ENCODE measurements at places on chromosomes 7 and 10. TPM values are rescaled to one million over a fixed set of nuclear protein-coding genes. Genes with fewer than 3 reads are reported as not detected.

Gene ZNF365
- 0.21 TPM for total RNA-seq

DNA sequence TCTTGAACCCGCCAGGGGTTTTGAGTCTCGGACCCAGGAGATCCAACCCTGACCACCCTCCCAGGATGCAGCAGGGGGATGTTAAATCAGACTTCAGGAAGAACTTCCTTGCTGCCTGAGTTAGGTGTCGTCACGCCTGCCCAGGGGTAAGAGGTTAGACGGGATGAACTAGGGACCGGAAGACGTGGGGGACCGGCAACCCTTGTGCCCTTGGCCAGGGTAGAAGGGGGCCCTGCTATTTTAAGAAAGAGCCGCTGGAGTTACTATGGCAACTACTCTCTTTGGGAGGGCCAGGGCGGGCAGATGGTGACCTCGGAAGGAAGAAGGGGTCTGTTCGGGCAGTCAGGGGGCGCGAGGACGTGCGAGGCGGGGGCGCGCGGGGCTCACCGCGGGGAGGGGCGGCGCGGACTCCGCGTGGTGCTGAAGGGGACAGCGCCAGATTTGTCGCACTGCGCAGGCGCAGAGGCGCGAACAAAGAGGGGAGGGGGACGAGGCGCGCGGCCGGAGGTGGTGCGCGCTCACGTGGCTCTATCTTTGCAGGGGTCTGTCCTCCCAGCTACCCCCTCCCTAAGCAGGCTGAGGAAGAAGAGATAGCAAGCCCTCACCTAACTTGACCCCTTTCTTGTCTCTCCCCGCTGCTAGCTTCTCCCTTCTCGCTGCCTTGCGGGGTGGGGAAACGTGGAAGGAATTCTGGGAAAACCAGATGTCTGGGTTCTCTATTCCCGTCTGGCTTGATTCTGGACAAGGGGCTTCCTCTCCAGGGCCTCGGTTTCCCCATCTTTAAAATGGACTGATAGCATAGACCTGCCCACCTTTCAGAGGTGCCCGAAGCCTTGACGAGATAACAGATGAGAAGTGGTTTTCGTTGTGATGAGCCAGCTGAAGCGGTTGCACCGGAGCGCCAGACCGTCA, 940 bp upstream of the PSD start:
- no peak for DNase-seq

- DNase-seq = no peak
Measured at GRCh38 chr10:2282202-2282601, 544.9 kb upstream of the ADARB2 start.

GRCh38 chr7:108419961-108420908, 36.0 kb downstream of the NRCAM start:
- no peak for DNase-seq

GRCh38 chr7:91047636-91048035, 216.6 kb upstream of the FZD1 start:
- no peak for DNase-seq

DNA sequence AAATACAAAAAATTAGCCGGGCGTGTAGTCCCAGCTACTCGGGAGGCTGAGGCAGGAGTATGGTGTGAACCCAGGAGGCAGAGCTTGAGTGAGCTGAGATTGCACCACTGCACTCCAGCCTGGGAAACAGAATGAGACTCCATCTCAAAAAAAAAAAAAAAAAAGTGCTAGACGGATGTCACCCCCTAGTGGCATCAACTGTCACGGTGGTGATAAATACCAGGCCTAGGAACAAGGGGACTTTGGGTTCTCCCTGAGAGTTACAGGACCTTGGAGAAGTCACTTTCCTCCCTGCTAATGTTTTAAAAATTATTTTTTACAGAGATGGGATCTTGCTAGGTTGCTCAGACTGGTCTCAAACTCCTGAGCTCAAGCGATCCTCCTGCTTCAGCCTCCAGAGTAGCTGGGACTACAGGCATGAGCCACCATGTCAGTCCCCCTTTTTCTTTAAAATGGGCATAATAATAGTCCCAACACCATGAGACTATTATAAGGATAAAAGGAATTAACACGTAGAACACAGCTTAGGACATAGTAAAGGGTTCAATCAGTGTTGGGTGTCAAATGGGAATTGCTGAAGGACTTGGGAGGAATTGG, 2.6 kb upstream of the TMEM130 start:
- DNase-seq = no peak

Gene C10orf62
- total RNA-seq = not detected

Gene INHBA
- 2.9 TPM for total RNA-seq

Gene SFTPA2
- total RNA-seq = 0.94 TPM

Gene ZNF736
- total RNA-seq = 32.5 TPM

Gene KCNH2
- 17.7 TPM for total RNA-seq

Gene GHRHR
- not detected for total RNA-seq

DNA sequence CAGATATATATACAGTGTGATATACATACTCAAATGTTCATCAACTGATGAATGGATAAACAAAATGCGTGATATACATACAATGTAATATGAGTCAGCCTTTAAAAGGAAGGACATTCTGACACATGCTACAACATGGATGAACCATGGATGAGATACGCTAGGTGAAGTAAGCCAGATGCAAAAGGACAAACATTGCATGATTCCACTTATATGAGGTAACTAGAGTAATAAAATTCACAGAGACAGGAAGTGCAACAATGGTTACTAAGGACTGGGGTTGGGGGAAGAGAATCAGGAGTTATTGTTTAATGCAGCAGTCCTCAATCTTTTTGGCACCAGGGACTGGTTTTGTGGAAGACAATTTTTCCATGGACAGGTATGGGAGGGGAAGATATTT, 47.3 kb upstream of the PIK3AP1 start:
- no peak for DNase-seq

DNA sequence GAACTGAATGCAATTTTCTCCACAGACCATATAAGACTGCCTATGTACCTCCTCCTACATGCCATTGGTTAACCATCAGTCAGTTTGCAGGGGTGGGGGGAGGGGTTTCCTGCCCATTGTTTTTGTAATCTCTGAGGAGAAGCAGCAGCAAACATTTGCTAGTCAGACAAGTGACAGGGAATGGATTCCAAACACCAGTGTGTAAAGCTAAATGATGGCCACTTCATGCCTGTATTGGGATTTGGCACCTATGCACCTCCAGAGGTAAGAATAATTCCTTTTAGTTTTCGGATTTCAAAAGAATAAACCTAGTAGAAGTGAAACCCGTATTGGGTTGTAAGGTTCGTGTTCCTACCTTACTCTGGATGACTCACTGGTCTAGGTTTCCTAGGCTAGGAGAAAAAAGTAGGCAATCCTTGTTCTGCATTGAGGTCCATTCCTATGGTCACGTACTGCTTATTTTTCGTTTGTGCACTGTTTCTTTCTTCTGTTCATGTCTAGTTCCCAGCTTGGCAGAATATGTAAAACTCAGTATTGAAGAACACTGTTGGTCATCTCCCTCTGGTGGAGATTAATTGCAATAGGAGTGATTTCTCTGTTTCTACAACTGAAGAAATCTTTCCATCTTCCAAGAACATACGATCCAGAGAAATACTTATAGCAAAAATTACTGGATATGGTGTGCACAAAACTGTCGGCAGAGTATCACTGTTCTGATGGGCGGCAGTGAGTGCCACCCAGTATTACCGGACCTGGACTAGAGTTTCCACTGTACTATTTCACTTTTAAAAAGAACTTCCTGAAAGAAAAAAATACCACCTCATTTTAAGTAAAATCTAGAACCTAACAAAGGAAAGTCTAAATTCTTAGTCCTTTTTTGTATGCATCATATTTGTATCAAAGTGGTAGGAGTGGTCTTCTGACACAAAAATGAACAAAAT, at the start of gene AKR1C3:
Gene AKR1C3 (plus strand): TSS at position 150 of the 941 bp plus-strand sequence. CDS start 31 bp downstream, at position 181.
- DNase-seq = no peak

DNA sequence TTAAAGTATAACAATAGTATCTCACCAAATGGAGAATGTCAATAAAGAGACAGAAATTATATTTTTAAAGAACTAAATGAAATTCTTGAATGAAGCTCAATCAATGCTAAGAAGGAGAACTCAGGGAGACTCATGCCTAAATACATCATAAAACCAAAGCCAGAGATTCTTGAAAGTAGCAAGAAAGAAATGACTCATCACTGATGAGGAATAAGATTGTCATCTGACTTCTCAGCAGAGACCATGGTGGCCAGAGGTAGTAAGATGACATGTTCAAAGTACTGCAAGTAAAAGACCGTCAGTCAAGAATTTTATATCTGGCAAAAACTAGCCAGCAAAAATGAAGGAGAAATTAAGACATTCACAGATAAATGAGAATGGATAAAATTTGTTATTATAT, 399.0 kb downstream of the GRID1 start:
- DNase-seq = no peak

DNA sequence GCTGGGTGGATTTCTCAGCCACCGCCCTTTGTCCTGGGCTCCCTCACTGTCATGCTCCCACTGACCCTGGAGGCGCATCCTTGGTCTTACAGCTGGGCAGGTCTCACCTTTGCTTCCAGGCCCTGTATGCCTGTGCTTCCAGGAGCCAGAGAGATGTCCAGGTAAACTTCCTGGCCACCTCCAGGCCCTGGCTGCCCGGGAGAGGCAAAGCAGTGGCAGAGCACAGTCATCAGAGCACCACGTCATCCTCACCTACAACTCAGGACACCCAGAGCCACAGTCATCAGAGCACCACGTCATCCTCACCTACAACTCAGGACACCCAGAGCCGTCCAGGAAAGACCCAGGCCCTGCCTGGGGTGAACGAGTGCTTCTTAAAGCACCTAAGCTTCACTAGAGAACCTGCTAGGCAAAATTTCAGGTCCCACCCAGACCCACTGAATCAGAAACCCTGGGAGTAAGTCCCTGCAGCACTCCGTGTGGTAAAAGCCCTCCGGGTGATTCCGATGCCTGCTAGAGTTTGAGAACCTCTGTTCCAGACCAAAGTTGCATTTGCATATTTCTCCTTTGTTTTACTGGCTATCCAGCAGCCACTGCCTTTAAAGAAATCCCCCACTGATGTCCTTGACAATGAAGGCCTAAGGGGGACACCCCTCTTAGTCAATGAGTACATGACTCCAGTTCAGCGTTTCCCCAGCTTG, 62.3 kb downstream of the DLG5 start:
- no peak for DNase-seq

Gene KDM7A
- 17.7 TPM for total RNA-seq

All from ureter (tissue), 1 donor.